ENCODE measurements at places on chromosomes 6 and 20.

DNA sequence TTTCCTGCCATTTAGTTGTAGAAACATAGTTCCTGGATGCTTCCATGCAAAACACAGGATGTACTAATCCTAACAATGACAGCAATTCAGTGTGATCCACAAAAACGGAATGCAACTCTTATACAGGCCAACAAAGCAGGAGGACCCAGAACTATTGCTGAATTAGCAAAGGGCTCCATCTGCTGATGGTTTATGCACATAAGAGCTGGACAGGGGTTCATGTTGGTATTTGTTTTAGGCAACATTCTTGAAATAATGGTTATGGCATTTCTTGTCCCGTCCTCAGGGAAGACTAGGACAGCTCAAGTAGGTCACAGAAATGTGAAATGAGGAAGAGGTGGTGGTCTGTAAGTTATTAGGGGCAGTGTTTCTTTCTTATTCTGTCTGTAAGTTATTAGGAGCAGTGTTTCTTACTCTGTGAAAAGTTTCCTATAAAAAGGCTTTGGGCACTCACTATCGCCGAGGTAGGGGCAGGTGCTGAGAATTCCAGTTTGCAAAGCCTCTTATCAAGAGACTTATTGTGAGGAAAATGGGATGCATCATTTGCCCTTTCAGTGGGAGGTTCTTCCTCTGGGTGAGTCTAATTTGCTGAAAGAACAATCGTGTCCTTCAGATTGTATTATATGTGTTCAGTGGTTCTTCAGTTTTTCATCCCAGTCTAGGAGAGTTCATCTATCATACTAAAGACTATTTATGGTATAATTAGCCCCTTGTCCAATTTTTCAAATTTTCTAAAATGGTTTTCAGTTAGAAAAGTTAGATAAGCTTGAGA lies 171.1 kb downstream of the MCHR2 start:
- DNase-seq = no peak

- no peak for DNase-seq
Observed at GRCh38 chr6:156934069-156934460, 156.9 kb downstream of the ARID1B start.

DNA sequence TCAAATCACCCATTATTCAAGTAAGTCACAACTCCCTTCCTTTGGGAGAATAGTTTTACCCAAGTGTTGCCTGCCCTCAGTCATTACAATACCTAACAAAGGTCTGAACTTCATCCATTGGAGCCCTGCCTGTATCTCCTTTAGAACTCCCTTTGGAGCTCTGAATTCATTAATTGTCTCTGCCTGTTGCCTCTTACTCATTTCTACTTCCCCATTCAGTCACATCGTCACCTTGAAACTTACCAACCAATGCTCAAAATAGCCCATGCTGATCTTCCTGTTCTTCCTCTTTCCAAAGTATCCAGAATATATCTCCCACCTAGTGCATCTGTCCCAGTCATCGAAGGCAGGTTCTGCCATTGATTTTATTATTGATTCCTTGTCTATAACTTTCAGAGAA lies 120.7 kb upstream of the ADGRF1 start:
- DNase-seq = no peak

GRCh38 chr20:32855387-32855786 lies 3.3 kb upstream of the EFCAB8 start:
- no peak for DNase-seq

GRCh38 chr20:39105551-39105950 lies 143.4 kb downstream of the DHX35 start:
- DNase-seq = no peak

DNA sequence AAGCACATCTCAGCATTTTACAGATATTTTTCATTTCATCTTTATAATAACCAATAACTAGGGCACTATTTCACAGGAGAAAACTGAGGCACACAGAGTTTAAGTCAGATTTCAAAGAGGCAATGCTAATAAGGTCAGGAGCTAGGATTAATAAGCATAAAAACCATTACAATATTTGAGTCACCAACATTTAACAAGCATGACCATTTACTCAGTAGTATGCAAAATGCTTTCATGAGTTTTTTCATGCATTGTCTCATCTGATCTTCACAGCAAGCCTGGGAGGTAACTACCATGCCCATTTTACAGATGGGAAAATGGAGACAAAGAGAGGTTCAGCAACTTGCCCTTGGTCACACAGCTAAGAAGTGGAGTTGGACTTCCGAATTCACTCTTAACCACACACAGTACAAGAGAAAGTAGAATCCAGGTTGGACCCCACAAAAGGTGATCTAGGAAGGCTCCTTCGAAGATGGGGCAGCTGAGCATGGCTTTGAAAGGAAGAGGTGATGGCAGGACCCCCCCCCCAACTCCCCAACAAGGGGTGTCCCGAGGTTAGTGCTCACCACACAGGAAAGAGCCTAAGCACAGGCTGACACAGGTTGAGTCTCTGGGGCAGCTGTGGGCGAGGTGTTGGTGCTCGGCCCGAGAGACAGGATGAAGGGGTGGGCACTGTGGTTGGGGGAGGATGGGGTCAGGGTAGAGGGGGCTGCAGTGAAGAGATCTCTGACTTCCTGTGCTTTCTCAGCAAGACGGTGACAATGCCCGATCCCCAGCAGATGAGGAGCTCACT lies 108.8 kb downstream of the PREX1 start:
- no peak for DNase-seq

DNA sequence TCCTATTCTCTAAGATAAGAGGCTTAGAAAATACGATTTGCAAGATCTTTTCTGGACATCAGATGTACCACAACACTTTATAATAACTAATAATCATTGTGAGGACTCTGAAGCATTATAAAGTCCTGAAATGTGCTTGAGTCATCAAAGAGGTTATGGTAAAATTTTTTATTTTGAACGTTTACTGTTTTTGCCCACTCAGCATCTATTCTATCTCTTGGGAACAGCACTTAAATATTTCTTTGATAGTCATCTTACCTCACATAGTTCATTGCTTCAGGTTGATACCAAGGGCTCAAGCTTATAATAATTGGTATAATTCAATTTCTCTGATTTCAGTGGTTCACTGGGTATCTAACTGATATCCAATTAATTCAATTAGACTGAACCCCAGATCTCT lies 700.5 kb downstream of the KHDRBS2 start:
- DNase-seq = no peak

DNA sequence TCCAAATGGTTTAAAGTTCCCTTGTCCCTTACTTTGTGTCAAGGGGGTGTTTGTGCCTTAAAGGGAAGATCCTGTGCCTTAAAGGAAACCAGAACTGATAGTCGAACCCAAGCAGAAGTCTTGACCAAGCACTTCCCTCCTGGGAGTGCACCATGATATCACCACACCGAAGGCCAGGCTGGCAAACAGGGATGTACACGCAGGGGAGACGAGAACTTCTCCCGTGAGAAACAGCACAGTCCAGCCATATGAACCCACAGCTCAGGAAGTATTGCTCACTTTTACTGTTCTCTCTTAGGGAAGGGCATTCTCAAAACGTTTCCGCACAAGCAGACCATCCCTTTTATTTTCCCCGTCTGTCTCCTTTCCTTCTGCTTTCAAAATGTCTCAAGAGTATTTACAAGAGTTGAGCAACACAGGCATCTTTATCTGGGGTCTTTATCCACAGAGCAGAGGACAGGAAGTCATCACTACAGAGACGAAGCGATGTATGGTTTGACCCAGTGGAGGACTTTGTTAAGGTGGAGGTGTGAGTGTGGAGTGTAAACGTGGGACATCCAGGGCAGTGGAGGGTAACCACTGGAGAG lies 12.8 kb upstream of the SERPINB1 start:
- DNase-seq = no peak

DNA sequence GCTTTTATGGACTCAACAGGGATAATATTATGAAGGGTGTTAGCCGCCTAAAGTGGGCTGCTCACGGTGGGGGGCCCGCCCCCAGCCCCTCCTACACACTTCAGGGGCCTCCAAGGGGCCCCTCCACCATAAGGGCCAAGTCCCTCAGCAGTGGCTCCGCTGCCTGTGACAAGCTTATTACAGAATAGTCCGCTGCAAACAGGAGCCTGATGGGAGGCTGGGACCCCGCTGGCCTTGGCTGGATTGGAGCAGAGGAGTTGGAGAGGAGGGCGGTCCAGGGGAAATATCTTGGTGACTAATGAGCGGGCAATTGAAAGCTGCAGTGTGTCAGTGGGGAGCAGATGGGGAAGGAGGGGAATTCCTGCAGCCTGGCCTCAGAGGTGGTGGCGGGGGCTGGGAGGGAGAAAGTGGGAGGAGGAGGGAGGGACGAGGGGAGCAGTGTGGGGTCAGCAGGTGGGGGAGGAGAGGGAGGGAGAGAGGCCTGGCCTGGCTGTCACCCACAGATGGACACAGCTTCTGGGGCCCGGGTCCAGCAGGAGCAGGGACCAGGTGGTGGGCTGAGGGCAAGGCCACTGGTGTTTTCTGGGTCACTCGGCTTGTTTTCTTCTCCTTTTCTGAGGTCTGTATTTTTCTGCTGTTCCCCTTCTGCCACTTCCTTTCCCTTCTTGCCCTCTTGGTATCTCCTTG lies 57.6 kb upstream of the FOXP4 start:
- DNase-seq = no peak

GRCh38 chr6:166173281-166173951 lies 5.8 kb upstream of the TBXT start:
- DNase-seq = no peak

DNA sequence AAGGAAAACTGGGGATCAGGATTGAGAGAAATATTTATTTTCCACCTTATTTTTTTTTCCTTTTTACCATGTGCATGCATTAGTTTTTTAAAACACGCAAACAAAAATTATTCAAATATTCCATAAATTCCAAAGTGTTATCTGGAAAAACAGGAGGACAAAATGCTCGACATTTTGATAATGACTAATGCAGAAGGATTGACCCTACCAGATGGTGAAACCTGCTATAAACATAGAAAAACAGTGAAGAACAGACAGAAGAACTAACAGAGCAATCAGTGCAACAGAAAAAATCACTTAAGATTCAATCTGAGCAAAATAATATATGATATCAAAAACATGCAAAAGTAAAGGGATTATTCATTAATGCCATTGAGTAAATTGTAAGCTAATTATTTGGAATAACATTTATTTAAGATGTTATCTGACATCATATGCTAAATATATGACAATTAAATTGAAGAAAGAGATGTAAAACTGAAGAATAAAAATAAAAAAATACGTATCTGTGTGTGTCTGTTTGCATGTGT lies 218.4 kb downstream of the LMBRD1 start:
- DNase-seq = no peak

- DNase-seq = no peak
Observed at GRCh38 chr20:6665621-6666355, 101.7 kb upstream of the BMP2 start.

- DNase-seq = no peak
Observed at GRCh38 chr6:71349976-71350615, 61.5 kb downstream of the OGFRL1 start.

GRCh38 chr20:38060536-38060935 lies 27.0 kb downstream of the RPRD1B start:
- DNase-seq = no peak

- DNase-seq = no peak
Observed at GRCh38 chr20:4815628-4816027, 93.9 kb downstream of the PRND start.

- DNase-seq = no peak
Observed at GRCh38 chr6:101276066-101276465, 117.4 kb upstream of the GRIK2 start.

DNA sequence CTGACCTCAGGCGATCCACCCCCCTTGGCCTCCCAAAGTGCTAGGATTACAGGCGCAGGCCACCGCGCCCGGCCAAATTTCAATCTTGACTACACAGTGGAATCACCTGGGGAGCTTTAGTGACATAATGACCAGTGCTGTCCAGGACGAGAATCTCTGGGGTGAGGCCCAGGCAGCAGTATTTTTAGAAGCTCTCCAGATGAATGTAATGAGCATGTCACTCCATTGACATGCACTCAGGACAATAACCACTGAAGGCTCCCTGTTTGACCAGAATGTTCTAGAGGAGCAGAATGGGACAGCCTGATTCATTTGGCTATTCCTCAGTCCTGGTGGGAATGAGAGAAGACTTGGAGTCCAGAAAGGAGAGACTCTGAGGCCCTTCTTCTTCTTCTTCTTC lies 39.2 kb downstream of the SRSF3 start:
- no peak for DNase-seq

GRCh38 chr6:170176898-170177771 lies 113.7 kb downstream of the DLL1 start:
- no peak for DNase-seq

- no peak for DNase-seq
Observed at GRCh38 chr20:57857969-57858368, 148.2 kb upstream of the PMEPA1 start.

GRCh38 chr6:87669051-87669450 lies 33.0 kb downstream of the AKIRIN2 start:
- no peak for DNase-seq

- peak; percentile 37 for DNase-seq
Observed at GRCh38 chr6:129490521-129491255, 219.3 kb downstream of the ARHGAP18 start.

DNA sequence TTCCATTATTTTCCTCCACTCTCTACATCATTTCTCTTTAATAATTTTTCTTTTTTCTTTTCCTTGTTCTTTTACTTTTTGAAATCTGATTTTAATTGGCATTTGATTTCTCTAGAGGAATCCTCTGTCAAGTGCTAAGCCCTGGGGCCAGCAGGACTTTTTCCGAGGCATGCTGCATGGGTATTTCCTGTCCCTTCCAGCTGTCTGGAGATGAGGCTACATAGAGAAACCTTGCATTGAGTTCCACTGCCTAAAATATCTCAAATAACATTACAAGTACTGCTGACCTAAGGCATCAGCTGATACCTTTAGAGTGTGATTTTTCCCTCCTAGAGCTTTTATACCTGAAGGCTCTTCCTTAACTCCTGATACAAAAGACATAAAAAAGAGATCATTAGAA lies 6.2 kb downstream of the RNF217 start:
- DNase-seq = no peak

DNA sequence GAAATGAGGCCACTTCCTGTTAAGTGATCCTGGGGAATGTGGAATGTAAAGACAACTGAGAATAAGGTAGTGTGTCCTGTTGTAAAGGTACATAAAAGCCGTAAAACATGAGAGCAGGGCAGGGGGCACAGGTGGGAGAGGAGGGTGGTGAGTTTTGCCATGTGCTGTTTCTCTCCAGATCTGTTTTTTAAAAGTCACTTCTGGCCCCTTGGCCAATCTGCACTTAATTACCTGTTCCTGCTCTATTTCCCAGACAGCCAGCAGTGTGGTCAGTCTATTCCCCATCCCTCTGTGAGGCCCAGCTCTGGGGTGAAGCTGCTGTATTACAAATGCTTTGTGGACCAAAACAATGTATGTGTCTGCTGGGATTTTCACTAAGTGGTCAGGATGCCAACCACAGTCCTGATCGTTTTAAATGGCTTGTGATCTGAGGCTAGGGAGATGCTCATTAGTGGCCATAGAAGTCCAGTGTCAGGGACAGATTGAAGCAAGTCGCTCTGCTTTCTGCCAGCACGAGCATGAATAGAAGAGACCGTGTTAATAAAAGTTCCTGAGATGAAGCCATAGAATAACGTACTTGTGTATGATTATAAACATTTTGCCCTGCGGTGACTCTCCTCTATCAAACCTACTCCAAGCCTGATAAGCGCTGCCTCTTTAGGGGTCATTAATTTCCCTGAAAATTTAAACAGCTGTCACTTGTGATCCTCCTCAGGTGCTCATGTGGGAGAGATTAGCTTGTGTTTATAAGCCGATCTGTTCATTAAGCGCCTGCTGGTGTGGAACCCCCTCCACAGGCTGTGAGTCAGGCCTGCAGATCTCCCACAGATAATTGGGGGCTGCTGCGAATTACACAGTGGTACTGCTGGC lies 111.8 kb upstream of the CENPW start:
- DNase-seq = no peak

GRCh38 chr6:76342611-76343160 lies 270.2 kb upstream of the IMPG1 start:
- no peak for DNase-seq

GRCh38 chr20:57277398-57278105 lies 11.1 kb upstream of the BMP7 start:
- no peak for DNase-seq
